ENCODE measurements at places on chromosomes 16 and 17.

DNA sequence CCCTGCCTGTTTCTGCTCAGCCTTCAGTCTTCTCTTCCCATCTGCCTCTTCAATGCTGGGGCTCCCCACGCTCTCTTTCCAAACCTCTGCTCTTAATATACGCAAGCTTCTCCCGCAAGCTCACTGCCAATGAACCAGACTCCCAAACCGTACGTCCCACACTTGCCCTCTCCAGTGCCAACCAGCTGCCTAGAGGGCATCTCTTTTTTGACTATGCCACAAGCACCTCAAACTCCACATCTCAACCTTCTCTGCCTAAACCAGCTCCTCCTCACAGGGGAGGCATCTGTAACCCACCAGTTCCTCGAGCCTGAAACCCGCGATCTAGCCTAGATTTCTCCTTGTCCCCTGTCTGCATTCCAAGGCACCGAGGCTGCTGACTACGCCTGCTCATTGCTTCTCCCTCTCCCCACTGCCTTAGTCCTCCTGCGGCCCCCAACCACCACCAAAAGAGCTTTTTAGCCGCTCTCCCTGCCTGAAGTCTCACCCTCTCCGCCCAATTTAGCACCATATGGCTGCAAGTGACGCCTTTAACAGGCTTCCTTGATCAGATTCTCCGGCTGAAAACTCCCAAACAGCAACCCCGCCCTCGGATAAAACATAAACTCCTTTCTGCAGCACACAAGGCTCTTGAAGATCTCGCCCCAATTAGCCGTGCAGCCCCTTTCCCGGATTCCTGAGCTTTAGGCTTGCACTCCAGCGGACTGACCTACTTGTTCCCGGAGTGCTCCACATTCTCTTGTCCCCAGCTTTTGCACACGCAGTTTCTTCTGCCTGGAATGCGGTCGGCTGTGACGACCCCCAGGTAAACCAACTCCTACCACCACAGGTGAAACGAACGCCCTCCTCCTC, 1.5 kb downstream of the GGA2 start:
- no peak for DNase-seq

GRCh38 chr17:39750131-39751015, 12.6 kb downstream of the GRB7 start:
- DNase-seq: no peak

DNA sequence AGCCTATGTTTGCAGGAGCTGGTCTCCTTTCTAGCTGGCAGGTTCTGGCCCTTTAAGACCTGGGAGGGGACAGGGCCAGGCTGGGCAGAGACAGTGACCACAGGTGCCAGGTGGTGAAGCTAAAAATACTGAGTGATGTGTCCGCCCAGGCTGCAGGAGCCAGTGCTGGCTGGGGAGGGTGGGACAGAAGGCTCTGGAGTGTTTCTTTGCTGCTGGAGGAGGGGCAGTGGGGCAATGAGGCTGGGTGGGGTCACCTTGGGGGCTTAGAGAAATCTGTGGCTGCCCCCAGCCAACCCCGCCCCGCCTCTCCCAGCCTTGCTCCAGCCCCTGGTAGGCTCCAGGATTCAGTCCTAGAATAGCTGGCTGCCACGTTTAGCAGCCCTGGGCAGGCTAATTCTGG, 30.4 kb upstream of the SBK1 start:
- DNase-seq: no peak

DNA sequence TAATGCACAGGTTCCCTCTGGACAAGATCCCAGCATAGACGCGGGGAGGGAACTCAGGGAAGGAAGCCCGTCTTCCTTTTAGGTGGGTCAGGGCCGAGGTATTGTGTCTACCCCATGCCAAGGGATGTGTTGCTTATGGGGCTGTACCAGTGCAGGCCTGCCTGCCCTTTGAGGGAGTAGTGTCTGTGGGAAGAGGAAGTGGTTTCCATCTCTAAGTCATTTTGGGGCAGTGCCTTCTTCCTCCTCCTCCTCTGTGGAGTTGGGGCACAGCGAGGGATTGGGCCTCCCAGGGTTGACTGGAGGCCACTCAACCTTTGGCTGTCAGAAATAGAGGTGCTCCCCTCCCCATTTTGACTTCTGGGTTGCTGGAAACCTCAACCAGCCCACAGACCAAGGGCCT, 26.5 kb downstream of the GJD3 start:
- DNase-seq: no peak

GRCh38 chr17:33285413-33285812, 7.7 kb downstream of the ASIC2 start:
- no peak for DNase-seq

DNA sequence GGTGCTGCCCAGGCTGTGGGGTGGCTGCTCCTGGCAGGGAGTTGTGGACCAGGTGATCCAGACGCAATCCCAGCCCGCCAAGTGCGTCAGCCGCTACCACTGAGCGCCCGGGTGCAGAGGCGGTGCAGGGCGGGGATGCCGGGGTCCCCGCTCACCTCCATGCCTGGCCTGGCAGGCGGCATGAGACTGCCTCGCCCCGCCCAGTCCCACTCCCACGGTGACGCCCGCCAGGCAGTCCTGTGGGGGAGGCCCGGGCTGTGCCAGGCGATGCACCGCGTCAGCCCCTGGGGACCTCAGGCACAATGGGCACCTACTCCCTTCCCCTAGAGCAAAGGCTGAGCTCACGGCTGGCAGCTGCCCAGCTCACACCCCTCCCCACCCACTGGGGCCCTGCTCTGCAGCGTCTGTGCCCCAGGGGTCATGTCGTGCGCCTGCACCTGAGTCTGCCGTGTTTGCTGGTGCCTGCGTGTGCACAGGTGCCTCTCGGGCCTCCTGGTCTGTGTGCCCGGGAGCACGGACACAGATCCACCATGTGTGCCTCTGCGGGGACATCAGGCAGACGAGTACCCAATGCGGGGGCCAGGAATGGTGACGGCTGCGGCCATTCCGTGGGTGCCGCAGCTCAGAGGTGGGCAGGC, 5.3 kb downstream of the RPUSD1 start:
- no peak for DNase-seq

- DNase-seq: no peak
These were observed 41.5 kb upstream of the MED9 start for GRCh38 chr17:17435323-17435722.

GRCh38 chr16:53421248-53421647, 13.0 kb upstream of the RBL2 start:
- no peak for DNase-seq

DNA sequence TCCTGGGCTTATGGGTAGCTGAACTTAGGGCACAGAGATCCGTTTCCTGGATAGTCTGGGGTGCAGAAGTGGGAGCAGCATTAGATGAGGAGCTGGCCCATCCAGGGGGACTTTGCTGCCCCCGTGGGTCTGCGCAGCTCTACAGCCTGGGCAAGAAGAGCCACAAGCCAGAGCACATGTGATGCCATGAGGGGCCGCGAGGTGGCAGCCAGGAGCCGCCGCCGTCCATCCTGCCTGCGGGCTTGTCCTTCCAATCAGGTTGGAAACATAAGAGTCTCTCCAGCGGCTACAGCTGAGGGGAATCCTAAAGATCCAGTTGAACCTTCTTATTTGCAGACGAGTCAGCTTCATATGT, 21.9 kb downstream of the C1QTNF1 start:
- peak; percentile 38 for DNase-seq

DNA sequence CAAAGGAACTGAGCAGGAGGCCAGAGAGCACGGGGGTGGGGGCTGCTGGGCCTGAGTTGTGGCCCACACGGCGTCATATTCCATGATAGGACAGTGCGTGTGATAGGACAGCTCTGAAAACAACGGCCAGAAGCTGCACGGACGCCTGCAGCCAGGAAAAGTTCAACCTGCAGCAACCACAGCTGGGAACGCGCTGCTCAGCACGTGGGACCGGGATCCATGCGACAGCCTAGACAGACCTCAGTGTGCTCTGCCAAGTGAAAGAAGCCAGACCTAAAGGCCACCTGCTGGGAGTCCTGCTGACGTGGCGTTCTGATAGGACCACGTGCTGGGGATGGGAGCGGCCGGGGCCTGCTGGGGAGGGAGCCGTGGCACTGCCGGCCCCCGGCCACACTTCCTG, 21.6 kb downstream of the CTU2 start:
- no peak for DNase-seq

DNA sequence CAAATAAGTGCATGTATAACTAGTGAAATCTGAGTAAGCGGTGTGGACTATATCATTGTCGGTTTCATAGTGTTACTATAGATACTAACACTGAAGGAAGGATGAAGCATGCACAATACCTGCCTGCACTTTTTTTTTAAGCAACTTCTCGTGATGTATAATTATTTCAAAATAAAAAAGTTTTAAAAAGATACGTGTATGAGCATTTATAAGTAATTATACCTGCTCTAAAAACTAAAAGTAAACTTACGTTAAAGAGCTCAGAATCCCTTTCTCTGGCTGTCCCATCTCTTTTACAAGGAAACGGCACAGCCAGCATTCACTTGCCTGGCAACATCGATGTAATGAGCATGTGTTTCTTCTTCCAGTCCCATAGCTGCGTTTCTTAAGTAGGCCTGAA, 31.3 kb upstream of the ARL6IP1 start:
- DNase-seq: no peak

DNA sequence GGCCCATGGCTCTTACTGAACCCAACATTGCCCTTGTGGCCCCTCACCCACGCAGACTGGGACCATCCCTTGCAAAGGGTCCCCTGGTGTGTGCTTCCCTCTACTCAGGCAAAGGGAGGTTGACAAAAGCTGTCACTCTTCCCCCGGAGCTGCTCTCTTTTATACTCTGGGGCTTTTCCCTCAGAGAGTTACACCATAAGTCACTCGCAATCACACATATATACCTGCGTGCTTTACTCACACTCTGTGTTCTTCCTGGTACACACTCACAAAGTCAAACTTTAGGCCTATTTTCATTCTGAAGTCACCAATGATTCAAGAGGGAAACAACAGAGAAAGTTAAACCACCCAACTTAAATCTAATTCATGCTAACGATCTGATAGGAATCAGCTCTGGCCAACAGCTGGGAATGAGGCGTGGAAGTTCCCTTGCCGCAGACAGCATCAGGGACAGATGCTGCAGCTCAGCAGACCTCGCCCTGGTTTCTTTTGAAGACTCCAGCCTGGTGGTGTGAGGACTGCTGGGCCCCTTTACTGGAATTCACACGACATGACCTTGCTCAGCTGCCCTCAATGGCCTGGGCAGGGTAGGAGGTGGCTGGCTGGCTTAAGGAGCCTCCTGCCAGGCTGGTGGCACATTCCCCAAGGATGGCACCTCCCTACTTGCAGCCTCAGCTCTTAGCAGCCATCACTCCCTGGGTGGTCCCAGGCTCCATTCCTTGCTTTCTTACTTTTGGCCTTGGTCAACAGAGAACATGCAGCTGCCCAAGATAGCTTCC, 27.3 kb downstream of the HIC1 start:
- no peak for DNase-seq

GRCh38 chr16:76800196-76800595, 390.8 kb upstream of the MON1B start:
- DNase-seq: no peak

DNA sequence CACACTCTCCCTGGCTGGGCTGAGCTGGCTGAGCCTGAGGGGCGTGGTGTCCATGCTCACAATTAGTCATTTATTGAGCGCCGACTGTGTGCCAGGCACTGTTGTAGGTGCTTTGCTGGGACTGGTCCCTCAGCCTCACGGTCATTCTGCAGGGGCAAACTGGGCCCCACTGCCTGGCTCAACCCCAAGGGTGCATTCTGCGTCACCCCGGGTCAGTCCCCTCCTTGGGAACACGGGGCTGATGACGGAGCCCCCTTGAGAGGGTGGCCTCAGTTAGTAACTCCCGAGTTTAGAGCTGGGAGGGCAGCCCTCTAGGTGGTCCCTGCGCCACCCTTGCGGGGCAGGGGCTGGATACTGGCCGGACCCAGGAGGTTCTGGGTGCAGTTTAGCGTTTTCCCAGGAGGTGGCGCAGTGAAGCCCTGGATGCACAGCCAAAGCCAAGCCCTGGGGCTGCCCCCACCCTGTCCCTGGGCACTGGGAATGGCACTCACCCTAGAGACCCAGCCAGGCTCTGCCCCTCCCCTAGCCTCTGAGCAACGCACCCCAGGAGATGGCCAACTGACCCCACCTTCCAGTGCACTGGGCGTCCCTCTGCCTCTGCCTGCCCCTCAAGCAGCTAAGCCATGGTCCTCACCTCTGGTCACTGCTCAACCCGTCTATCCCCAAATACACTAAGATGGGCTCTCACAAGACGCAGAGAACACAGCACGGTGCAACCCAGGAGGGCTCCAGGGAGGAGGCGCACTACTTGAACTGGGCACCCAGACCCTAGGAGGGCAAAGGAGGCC, 243.2 kb upstream of the GSE1 start:
- DNase-seq: no peak

- no peak for DNase-seq
These were observed 197.6 kb upstream of the XYLT1 start for GRCh38 chr16:17668386-17668785.

- no peak for DNase-seq
These were observed 7.1 kb upstream of the DCAF7 start for GRCh38 chr17:63542942-63543821.

DNA sequence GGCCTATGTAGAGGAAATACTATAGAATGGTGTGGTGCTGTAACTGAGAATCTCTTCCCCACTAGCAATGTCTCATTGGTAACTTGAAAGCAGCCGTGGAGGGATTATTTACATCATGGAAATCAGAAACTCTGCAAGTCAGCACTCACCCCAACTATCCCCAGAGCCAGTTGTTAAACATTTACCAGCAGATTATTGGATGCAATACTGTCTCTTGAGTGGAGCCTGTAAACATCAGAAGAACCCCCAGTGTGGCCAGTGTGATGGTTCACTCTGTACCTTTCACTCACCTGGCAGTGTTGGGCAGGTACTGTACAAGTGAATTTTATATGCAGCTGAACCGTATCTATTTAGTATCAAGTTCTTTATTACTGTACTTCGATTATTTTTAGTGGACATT, 299.8 kb upstream of the SALL1 start:
- DNase-seq: no peak

- DNase-seq: no peak
These were observed 18.8 kb downstream of the POLR3K start for GRCh38 chr16:34648-34987.

- no peak for DNase-seq
These were observed 100.7 kb downstream of the SOCS1 start for GRCh38 chr16:11155284-11155806.

DNA sequence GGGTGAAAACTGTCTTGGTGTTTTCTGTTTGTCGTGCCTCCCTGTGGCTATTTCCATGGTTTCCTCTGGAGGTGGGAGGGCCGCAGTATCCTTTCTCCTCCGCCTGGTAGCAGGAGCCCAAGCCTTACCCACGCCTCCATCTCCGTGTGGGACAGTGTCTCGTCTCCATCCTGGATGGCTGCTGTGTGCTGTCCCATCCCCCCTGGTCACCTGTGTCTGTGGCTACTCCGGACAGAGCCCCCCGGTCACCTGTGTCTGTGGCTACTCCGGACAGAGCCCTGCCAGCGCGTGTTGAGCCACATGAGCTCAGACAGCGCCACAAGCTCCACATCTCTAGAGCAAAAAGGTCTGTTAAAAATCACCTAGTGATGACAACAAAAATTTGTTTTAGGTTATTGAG, 198.2 kb upstream of the CHMP6 start:
- no peak for DNase-seq

GRCh38 chr16:71762186-71762585, 37.7 kb upstream of the PHLPP2 start:
- DNase-seq: no peak

- no peak for DNase-seq
These were observed 19.2 kb downstream of the CLEC19A start for GRCh38 chr16:19304750-19305149.

- no peak for DNase-seq
These were observed 213.0 kb downstream of the HS3ST3B1 start for GRCh38 chr17:14513835-14514234.

GRCh38 chr17:65183736-65184135, 46.6 kb downstream of the RGS9 start:
- no peak for DNase-seq

- no peak for DNase-seq
These were observed 175.3 kb upstream of the MPHOSPH6 start for GRCh38 chr16:82345318-82345717.

Measured in stimulated activated CD4-positive, alpha-beta T cell treated with anti-CD3 and anti-CD28 coated beads, TNF-alpha, amount 100 ng/mL, for 1 hour (primary cell).